ENCODE measurements at places on chromosomes 1 and 21.

DNA sequence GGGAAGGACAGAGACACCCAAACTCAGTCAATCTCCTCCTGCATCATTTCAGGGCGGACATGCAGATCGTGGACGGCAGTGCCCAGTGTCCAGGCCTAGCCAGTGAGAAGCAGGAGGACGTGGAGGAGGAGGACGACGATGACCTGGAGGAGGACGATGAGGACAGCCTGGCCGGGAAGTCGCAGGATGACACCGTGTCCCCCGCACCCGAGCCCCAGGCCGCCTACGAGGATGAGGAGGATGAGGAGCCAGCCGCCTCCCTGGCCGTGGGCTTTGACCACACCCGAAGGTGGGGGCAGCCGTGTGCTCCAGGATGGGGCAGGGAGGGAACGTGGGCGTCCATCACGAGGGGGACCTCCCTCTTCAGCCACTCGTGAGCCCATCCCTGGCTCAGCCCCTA, 23.6 kb upstream of the ARHGEF16 start:
- DNase-seq, result no peak

GRCh38 chr1:22141554-22142314, 1.2 kb downstream of the WNT4 start:
- no peak for DNase-seq

GRCh38 chr1:226482975-226483700, 65.4 kb upstream of the STUM start:
- no peak for DNase-seq

DNA sequence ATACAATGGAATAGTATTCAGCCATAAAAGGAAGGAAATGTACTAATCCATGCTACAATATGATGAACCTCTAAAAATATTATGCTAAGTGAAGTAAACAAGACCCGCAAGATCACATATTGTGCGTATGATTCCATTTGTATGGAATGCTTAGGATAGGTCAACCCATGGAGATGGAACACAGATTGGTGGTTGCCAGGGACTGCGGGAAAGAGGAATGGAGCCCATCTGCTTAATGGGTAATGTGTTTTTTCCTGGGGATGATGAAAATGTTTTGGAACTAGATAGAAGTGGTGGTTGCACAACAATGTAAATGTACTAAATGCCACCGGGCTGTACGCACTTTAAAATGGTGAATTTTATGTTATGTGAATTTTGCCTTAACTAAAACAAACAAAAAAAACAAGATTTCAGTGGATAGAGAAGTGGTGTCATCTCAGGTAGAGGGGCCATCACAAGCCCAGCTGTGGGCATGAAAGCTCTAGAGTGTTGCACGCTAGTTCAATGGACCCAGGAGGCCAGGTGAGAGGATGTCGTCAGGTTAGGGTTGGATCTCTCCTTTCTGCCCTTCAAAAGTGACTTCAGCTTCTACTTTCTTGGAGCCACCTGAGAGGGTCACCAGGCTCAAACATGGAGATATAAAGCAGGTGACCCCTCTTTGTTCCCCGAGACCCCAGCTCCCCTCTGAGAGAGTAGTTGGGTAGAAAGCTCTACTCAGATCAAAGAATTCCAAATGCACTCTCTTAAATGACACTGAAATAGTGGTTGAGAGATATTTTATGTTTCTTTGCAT, 2.5 kb downstream of the C1orf115 start:
- peak; percentile 51 for DNase-seq

DNA sequence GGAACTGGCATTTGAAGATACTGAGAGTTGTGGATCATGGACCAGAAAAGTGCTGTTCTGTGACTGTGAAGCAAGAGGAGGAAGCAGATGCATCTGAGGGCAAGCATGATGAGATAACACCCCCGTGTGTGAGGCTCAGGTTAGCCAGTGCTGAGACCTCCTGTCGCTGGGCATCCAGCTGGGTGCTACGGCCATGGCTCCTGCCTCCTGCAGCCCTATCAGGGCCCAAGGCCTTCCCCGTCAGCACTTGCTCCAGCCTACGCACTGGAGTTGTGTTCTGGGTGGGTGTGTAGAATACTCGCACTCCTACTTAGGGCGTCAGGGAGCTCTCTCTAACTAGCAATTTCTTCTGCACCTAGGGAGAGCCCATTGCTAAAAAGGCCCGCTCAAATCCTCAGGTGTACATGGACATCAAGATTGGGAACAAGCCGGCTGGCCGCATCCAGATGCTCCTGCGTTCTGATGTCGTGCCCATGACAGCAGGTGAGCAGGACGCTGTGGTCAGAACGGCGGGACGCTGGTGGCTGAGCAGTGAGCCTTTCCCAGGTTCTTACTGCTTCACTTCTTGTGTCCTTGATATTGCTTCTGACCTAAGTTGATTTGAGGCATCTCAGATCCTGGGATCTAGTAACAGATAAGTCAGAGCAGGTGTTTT, 6.5 kb downstream of the PPIE start:
- no peak for DNase-seq

- DNase-seq, result no peak
Observed at GRCh38 chr1:21472861-21473260, 32.9 kb downstream of the NBPF3 start.

DNA sequence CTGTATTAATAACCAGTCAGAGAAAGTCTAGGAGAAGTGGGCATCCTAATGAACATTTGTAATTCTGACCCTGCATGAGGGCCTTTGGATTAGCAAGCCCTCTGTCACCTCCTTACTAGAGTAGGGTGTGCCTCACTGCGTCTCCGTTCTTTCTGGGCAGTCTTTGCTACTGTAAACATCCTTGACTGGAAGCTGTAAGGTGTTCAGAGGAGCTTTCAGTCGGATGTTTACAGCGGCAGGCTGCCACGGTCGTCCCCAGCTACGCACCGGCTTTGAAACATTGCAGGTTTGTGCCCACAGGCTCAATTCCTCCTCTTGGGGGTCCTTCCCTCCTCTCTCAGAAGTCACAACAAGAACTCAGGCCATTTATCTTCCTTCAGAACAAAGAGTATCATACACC, 29.4 kb upstream of the KCNQ4 start:
- DNase-seq, result no peak

DNA sequence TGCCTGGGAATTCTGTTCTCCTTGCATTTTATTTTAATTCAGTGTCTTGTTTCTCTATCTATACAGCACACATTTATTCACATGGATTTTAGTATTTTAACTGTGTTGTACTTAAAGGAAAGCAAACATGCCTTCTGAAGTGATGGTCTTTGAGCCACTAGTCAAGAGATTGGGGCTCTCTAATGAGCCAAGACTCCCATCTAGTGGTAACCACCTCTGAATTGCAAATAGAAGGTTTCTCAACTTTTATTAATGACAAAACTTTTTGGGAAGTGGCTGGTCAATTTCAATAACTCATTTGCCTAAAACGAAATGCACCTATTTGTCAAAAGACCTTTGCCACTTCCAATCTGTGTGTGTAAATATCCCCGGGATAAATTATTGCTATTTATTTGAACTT, 199.6 kb downstream of the LTN1 start:
- no peak for DNase-seq

DNA sequence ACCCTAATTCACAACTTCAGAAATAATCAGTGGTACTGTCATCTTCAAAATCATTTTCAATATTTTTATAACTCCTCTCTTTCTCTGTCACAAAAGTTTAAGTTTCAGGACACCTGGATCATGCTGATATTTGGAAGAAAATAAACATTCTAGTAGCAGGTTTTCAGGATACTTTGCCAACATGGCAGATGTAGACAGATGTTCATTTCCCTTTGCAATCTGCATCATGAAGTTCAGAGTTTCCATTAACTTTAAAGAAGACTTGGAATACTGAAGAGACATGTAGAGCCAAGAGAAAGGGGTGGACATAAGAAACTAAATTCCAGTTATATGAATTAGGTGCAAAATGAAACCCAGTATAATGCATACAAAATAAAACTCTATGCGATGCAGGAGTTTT, 218.1 kb downstream of the USH2A start:
- no peak for DNase-seq

- DNase-seq, result no peak
Observed at GRCh38 chr21:16667395-16667794, 845.4 kb upstream of the CXADR start.

- DNase-seq, result no peak
Observed at GRCh38 chr1:183998045-183998444, 39.5 kb downstream of the COLGALT2 start.

DNA sequence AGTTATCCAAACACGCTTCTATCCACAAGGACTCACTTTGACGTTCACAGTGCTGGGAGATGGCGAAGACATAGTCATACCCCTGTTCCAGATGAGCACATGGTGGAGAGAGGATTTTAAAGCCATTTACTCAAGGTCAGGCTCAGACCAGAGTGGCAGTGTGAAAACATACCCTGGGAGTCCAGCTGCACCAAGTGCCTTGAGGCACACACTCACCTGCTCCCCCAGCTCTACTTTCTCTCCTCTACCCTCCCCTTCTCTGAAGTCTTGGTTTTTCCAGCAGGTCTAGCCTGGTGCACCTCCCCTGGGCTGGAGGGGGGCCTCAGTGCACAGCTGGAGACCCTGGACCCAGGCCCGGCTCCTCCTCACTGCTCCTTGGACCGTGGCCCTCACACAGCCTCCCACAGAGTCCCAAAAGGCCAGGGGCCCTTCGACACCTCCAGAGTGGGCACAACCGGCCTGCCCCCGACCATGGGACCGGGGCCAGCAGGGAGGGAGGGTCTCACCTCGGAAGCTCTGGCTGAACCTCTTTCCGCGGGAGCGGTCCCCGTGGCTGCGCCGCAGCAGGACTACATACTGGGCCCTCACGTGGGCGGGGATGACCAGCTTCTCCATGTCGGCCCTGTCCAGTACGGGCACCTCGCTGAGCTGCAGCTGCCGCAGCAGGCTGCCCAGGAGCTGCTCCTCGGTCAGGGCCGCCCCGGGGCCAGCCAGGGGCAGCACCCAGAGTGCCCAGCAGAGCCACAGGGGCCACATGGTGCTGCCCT, 452 bp downstream of the LEFTY2 start:
- DNase-seq, result no peak

DNA sequence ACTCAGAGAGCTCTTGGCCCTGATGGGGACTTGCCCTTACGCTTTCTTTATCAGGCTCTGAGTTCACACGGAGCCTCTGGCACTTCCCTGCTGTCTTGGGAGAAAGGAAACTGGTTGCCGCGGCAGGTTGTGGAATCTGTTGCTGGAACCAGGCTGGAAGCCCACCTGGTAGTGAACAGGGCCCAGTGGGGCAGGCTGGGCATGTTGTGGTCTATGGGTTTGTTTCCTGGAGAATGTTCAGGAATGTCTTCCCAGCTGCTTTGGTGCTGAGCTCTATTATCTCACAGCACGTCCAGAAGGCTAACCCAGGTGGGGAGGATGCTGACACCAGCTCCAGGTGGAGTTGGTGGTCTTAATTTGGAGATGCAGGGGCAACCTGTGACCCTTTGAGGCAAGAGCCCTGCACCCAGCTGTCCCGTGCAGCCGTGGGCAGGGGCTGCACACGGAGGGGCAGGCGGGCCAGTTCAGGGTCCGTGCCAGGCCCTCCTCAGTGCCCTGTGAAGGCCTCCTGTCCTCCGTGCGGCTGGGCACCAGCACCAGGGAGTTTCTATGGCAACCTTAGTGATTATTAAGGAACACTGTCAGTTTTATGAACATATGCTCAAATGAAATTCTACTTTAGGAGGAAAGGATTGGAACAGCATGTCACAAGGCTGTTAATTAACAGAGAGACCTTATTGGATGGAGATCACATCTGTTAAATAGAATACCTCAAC, 33.3 kb upstream of the TDRD10 start:
- DNase-seq, result no peak

GRCh38 chr1:247849616-247850015, 7.4 kb upstream of the TRIM58 start:
- DNase-seq, result no peak

- no peak for DNase-seq
Observed at GRCh38 chr1:200207711-200208126, 180.2 kb downstream of the NR5A2 start.

DNA sequence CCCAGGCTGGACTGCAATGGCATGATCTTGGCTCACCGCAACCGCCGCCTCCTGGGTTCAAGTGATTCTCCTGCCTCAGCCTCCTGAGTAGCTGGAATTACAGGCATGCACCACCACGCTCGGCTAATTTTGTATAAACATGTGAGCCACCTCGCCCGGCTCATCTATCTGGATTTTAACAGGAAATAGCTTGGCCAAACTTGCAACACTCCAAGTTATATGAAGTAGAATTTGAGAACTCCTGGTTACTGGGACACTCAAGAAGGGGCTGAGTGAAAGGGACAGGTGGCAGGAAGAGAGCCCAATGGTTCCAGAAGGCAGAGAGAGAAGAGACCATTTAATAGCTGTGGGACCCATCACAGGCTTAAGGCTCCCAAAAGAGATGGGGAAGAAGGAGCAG, 2.9 kb upstream of the GPX7 start:
- DNase-seq, result no peak

- no peak for DNase-seq
Observed at GRCh38 chr1:48790397-48790796, 13.7 kb upstream of the BEND5 start.

DNA sequence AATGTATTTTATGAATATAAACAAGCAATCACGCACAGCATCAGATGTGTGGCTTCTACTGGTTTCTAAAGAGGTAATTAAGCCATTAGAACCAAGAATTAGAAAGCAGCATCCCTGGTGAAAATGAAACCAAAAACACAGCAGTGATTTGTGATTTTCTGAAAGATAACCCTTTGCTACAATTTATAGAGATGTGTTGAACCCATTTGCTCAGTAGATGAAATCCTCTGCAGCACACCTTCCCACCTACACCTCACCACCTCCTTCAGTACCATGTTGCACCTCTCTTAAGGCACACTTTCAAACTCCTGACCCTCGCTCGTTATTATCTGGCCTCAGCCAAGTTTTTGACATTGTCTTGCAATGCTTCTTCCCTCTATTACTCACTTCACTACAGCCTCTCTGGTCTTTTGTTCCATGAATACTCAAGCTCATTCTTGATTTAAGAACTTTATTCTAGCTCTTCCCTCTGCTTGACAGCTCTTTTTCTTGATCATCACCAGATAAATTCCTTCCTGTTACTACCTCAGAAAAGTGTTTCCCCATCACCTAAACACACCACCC, 38.6 kb downstream of the NSL1 start:
- DNase-seq, result no peak

GRCh38 chr1:166865926-166866325, 10.1 kb downstream of the TADA1 start:
- no peak for DNase-seq

- DNase-seq, result no peak
Observed at GRCh38 chr1:89466307-89466930, 58.2 kb upstream of the LRRC8B start.

DNA sequence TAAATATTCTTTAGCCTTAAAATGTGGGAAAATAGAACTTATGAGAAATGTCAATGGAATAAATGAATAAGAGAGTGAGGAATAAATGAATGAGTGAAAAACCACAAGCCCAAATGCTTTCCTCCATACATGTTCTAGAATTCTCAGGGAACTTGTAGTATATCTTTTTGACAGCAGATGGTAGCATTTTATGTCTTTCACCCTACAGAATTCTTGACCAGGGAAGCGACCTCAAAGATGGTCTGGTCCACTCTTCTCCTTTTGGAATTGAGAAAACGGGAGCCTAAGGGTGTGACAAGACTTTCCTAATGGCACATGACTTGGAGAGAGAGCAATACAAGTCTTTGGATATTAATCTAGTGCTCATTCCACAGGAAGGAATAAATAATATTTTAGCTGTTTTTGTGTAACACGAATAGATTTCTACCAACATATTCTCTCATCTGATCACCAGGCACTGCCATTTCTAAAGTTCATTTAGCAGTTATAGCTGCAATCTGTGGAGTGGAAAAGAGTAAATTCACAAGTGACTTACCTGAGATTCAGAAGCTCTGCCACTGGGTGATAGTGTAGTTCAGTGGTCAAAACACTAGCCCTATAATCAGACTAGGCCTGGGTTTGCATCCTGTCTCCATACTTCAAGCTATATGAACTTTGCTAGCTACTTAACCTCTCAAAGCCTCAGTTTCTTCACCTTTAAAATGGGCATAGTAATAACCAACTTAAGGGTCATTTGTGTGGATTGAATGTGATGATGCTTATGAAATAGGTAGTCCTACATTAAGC, 15.0 kb upstream of the F5 start:
- no peak for DNase-seq
